ENCODE measurements at places on chromosomes 3 and 15. TPM values are rescaled to one million over a fixed set of nuclear protein-coding genes. Genes with fewer than 3 reads are reported as not detected.

DNA sequence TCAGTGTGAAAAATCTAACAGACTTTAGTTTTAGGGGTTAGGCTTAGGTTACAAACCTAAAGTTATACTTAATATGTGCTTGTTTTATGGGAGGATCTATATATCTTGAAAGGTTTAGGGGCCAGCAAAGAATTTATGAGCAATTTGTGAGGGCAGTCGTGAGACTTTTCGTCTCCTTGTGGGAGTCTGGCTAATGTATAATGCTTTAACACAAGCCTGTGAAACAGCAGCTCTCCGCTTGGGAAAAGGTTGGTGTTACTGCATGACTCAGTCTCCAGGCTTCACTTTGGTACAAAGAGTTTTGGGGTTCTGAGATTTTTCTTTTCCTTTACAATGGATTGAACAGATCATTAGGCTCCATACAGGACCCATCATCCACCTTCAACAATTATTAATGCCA lies 79.0 kb upstream of the MFGE8 start:
- no peak for DNase-seq

DNA sequence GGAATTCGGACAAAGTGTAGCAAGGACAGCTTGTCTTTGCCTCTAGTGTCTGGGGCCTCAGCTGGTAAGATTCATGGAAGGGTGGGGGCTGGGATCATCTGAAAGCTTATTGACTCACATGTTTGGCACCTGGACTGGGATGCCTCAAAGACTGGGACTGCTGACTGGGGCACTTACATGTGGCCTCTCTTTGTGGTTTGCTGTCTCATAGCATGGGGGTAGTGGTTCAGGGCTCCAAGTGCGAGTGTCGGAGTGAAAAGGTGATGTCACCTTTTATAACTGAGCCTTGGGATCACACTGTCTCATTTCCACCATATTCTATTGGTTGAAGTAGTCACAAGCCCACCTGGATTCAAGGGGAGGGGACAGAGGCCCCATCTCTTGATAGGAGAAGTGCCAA lies 6.8 kb downstream of the MFSD1 start:
- DNase-seq, result no peak

GRCh38 chr15:66042624-66043023 lies 173.3 kb downstream of the RAB11A start:
- no peak for DNase-seq

DNA sequence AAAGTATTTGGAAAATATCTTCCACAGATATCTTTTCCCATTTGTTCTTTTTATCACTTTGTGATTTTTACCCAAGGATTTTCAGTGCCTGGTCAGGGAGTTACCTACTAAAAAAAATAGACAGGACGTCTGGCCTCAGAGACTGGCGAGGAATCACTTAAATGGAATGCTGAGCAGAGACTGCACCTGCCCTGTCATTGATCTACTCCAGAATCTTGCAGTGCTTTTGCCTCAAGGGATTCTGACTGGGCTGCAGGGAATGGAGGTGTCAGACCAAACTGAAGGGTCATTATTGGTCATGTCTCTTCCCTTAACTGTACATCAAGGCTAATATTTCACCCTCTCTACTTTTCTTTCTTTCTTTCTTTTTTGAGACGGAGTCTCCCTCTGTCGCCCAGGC lies 12.1 kb upstream of the RYR3 start:
- DNase-seq, result no peak

DNA sequence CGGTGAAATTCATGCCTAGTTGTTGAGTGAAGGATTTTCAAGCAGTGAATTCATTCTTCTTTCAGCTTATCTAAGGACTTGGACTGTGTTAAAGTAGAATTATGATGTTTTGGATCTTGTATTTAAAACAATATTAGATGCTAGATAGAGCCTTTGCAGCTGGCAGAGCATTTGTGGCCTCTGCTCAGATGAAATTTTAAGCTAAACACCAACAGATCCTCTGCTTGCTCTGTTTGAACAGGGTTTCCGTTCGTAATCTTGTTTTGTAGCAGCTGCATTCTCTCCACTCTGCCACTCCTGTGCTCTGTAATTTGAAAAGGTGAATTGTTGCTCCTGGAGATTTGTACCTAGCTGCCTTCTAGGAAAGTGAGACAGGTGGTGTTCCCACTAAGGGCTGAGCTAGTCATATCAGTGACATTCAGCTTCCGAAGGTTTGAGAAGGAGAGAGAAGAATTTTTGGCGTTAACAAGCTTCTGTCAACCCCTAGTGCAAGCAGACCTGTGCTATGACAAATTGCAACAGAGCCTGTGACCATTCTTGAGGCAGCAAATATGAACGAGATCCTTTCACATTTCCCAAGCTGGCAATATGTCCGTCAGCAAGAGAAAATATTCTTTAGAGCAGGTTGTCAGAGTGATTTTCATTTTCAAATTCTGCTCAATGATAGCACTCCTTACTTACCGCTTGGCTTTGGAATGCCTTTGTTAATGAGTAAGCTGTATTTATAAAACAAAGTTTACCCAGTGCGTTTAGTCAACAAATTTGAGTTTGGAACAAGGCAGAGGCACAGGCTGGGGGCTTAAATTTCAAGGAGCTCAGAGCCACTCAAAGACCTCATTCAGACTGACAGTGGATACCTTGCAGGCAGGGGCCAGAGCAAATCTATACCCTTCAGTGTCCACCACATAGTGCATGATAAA lies 5.3 kb downstream of the CHST2 start:
- DNase-seq, result no peak

GRCh38 chr3:134602440-134602814 lies 48.4 kb downstream of the KY start:
- no peak for DNase-seq

GRCh38 chr3:81728766-81729544 lies 32.5 kb downstream of the GBE1 start:
- DNase-seq, result no peak

GRCh38 chr3:129063841-129064482 lies 3.4 kb downstream of the GP9 start:
- no peak for DNase-seq

DNA sequence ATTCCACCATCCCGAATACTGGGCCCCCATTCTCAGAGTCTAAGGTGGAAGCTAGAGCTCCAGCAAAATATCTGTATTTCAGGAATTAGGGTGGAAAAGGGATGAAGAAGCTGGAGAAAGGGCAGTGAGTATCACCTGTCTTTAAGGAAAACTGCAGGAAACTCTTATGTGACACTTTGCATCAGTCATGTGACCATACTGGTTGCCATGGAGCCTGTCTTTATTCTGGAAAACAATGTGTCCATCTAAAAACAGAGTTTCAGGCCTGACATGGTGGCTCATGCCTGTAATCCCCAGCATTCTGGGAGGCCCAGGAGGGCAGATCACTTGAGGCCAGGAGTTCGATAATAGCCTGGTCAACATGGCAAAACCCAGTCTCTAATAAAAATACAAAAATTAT lies 52.9 kb upstream of the FSIP1 start:
- DNase-seq, result no peak

- DNase-seq, result no peak
These were observed 38.6 kb upstream of the CSPG4 start for GRCh38 chr15:75751116-75751875.

MAP2K5 gene
- total RNA-seq, result 7.2 TPM

RASGRP1 gene
- 0.10 TPM for total RNA-seq

TRPM1 gene
- total RNA-seq, result not detected
